ENCODE measurements at places on chromosomes 7 and 10.

DNA sequence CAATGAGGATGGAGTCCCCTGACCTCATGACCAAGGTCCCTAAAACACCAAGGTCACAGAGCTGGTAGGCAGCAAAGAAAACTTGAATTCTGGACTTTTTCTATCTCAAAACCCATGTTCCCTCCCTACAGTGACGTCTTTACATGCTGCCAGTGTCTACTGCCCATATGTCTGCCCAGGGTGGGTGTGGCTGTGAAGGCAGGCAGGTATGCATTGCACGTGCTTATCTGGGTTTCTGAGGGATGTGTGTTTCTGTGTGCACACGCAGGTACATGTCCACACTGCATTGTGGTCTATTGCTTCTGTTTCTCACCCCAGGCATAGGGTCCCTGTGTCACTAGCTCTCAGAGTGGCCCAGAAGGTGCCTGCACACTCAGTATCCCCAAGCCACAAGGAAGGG, 13.5 kb downstream of the ATP6V1F start:
- DNase-seq = no peak

GRCh38 chr10:111698711-111699110, 484.9 kb downstream of the GPAM start:
- DNase-seq = no peak

- no peak for DNase-seq
These were observed 1.1 kb upstream of the LARP4B start for GRCh38 chr10:932589-932988.

DNA sequence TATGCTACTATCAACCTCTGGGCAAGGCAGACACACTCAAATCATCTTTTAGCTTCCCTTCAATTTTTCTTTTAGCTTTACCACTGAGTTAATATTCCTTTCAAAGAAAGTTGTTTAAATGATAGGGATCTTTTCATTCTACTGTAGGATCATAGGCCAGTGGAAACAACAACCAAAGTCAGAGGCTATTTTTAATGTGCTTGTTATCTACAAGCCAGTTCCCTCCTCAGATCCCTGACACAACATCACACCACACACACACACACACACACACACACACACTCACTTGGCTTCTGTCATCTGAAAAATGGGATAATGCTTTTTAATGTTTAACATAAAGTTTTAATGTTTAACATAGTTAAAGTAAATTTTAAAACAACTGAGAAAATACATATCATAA, 106.7 kb upstream of the CAV2 start:
- no peak for DNase-seq

DNA sequence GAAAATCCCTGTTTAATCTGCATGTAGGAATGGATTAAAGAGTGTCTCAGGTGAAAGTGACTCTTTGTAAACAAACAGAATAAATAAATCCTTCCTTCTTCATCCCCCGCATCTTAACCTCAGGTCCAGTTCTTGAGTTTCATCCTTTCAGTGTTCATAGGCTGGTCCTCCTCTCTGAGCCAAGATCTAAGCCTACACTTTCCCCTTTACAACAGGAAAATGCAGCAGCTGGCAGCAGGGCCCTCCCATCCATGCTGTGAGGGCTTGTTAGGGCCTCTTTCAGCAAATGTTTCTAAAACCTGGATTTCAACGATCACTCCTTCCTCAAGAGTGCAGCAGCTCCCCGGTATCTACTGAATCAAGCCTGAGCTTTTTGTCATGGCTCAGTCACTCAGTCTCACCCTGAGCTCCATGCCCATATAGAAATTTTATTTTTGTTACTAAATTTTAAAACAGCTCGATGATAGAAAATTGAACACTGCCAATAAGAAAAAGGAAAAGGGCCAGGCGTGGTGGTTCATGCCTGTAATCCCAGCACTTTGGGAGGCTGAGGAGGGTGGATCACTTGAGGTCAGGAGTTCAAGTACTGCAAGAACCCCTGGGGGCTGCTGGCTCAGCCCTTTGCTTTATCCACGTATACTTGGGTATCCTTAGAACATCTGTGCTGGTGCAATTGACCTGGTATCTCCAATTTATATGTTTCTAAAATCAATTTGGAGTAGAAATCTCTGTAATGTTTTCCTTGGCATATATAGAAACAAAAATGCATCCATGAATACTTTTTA, 15.6 kb downstream of the BLNK start:
- DNase-seq = no peak

GRCh38 chr7:521221-522070, 1.8 kb upstream of the PDGFA start:
- peak; percentile 60 for DNase-seq

- DNase-seq = peak; percentile 58
These were observed 82.2 kb upstream of the NAMPT start for GRCh38 chr7:106367018-106367420.

- DNase-seq = peak; percentile 69
These were observed 46.6 kb downstream of the CCSER2 start for GRCh38 chr10:84375011-84375410.

DNA sequence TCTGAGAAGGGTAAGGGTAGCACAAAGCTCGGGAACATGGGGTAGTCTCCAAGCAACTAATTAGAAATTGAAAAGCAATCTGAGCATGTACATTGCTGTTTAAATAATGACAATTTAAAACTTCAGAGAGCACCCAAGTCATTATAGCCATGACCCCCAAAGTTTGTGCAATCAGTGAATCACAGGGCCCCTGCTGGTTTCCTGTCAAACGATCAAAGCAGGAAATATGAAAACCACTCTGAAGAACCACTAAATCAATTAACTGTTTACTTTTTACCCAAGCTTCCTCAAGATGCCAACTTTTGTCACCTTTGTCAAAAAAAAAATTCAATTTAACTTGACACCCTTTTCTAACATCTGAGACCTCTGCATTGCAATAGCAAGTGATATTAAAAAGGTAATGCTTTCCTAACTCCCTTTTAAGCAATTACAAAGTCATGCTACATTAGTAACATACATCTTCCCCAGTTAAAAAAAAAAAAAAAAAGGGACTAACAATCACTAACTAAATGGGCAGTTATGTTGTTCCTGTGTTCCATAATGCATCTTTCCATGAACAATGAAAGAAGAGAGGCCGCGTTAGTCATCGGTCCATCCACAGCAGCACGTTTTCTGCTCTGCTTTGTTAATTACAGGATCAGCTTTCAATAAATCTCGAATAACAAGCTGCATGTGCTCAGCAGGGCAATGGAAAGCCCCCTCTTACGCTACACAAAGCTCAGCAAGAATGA, 80.6 kb downstream of the ETV1 start:
- DNase-seq = no peak

DNA sequence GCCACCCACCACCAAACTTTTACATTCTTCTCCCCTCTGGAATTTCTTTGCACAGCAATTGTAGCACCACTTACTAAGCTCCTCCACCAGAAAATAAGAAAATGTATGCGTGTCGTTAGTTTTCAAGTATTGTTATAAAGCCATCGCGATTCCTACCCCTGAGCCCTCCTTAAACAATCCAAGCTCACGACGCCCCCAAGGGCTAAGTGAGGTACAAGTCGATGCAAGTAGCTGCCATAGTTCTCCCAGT, 1.3 kb downstream of the FRAT2 start:
- peak; percentile 44 for DNase-seq

GRCh38 chr7:124764847-124765400, 668 bp downstream of the GPR37 start:
- peak; percentile 6 for DNase-seq

- no peak for DNase-seq
These were observed 154.5 kb downstream of the SVIL start for GRCh38 chr10:29479981-29480954.

DNA sequence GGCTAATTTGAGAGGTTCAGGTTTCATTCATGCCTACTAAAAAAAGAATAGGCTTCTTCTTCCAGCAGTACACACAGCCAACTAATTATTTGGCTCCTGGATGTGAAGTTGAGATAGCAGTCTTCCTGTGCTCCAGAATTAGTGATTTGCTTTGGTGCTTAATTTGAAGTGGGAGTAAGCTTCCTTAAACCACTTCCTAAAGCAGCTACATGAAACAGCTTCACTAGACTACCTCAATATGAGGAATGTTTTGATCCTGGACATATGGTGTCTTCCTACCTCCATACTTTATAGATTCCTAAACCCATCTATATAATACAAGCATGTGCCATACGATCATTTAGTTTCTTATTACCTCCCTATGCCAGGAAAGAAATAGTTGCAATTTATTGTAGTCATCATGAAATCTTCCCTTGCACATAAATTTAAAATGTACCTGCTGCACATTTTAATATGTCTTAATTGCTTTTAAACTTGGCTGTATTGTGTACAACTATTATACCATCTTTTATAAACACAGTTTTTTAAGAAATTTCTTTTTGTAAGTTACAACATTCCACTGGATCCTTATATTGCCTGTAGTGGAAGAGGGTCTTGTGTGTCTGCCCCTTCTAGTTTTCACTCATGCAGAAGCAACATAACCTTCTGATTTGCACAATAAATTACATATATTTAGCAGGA, 8.6 kb downstream of the VIM start:
- DNase-seq = no peak

- DNase-seq = no peak
These were observed 192.2 kb upstream of the SVIL start for GRCh38 chr10:29826801-29827450.

GRCh38 chr10:124226271-124227054, 133.1 kb upstream of the CHST15 start:
- DNase-seq = no peak

- DNase-seq = peak; percentile 80
These were observed 135.2 kb downstream of the ADCY1 start for GRCh38 chr7:45709168-45710042.

DNA sequence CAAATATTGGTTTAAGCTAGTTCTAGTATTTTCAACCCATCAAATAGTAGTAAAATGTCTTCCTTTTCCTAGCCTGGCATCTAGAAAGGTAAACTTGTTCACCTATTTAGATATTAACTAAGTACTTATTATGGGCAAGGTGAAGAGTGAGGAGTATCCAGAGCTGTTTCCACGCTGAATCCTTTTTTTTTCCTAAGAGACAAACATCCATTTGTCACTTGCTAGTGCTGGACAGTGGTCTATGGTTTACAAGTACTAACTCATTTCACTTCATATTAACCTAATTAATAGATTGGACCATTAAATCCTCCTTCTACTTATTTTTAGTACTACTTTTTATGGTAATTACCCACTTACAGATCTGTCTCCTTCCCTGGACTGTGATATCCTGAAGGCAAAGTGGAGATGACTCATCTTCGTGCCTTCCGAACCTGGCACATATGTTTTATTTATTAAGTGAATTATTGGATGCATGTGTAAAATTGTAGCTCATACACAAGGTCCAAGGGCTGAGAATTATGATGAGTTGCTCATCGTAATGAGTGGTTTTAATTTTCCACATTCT, 159.6 kb upstream of the IGFBP3 start:
- no peak for DNase-seq

- DNase-seq = no peak
These were observed 541.0 kb downstream of the ZWINT start for GRCh38 chr10:55820071-55820470.

DNA sequence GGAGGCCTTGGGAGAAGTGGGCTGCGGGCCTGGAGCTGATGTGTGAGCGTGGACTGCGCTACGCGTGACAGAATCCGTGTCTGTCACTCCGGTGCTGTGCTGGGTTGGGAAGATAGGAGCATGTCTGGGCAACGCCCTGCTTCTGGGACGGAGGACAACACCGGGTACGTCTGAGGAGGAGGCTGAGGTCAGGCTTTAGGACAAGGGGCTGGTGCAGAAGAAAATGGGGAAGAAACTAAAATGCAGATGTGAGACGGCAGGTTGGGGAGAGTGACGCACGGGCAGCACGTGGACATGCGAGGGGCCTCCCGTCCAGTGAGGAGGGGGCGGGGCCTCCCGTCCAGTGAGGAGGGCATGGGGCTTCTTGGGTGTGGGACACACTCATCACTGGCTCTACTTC, 207.4 kb downstream of the DNAJB6 start:
- DNase-seq = no peak

DNA sequence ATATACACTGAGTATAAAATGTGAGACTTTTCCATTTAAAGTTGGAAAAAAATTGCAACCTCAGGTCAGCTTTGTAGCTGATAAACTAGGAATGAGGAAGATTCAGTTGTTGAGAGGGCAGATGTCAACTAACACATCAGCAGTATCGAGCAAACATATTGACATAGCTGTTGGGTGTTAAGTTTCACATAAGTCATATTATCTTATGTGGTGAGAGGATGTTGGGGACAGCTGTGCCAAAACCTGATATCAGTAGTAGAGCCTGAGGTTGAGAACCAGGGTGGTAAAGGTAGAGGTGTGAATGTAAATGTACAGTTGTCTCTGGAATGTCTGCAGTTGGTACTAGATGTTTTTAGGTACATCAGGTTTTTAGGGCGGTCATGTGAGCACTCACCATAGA, 5.0 kb downstream of the ZRANB1 start:
- DNase-seq = no peak

DNA sequence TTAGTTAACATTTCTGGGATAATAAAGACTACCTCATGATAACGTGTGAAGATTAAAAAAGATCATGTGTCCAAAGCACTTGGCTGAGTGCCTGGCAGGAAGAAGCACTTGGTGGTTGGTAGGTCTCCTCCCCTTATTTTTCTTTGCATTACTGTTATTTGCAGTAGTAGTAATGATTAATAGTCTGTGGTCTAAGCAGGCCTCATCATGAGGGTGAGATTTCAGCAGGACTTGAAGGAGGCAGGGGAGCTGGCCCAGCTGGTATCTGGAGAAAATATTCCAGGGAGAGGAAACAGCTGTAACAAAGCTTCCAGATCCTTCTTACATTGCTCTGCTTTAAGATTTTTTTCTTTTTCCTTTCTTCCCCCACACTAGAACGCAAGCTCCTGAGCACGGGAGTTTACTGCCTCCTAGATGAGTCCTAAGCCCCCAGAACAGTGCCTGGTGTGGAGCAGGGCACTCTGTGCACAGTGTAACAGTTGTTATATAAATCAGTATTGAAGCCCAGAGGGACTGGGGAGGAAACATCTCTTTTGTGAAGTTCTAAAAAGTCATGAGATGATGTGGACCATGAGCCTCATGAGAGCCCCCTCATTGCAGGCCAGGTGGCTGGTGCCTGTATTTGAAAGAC, 31.1 kb upstream of the RHEB start:
- peak; percentile 95 for DNase-seq

GRCh38 chr7:133195868-133196267, 57.0 kb upstream of the EXOC4 start:
- no peak for DNase-seq

DNA sequence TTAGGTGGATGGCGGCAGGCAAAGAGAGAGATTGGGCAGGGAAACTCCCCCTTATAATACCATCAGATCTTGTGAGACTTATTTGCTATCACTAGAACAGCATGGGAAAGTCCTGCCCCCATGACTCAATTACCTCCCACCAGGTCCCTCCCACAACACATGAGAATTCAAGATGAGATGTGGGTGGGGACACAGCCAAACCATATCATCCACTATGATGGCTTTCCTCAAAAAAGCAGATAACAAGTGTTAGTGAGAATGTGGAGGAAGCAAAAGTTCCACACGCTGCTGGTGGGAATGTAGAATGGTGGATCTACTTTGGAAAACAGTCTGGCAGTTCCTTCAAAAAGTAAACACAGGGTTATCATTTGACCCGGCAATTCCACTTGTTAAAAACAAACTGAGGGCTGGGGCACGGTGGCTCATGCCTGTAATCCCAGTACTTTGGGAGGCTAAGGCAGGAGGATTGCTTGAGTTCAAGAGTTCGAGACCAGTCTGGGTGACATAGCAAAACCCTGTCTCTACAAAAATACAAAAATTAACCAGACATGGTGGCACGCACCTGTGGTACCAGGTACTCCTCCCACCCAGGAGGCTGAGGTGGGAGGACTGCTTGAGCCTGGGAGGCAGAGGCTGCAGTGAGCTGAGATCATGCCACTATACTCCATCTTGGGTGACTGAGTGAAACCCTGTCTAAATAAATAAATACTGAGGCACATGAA, 161.4 kb upstream of the EEPD1 start:
- DNase-seq = no peak
